ENCODE measurements at places on chromosomes 1 and 21. TPM values are rescaled to one million over a fixed set of nuclear protein-coding genes. Genes with fewer than 3 reads are reported as not detected.

DNAJC11 gene
- total RNA-seq = 22.8 TPM

ATF3 gene
- 59.8 TPM for total RNA-seq

ACOT11 gene
- 13.9 TPM for total RNA-seq

C1orf87 gene
- not detected for total RNA-seq

ST6GALNAC3 gene
- under 0.01 TPM for total RNA-seq

IKBKE gene
- 49.6 TPM for total RNA-seq

ZMYND12 gene
- 1.9 TPM for total RNA-seq

GRCh38 chr1:234899041-234899729 lies 229.5 kb downstream of the TOMM20 start:
- no peaks in the 10 kb centered on the region for H3K36me3 ChIP-seq
- no peaks in the 10 kb centered on the region for H3K27me3 ChIP-seq
- H3K4me1 ChIP-seq = peaks cover 23% of the 10 kb centered on the region
- H3K4me3 ChIP-seq = no peak overlapping the region
- H3K27ac ChIP-seq = peak overlapping the region; percentile 34

DNA sequence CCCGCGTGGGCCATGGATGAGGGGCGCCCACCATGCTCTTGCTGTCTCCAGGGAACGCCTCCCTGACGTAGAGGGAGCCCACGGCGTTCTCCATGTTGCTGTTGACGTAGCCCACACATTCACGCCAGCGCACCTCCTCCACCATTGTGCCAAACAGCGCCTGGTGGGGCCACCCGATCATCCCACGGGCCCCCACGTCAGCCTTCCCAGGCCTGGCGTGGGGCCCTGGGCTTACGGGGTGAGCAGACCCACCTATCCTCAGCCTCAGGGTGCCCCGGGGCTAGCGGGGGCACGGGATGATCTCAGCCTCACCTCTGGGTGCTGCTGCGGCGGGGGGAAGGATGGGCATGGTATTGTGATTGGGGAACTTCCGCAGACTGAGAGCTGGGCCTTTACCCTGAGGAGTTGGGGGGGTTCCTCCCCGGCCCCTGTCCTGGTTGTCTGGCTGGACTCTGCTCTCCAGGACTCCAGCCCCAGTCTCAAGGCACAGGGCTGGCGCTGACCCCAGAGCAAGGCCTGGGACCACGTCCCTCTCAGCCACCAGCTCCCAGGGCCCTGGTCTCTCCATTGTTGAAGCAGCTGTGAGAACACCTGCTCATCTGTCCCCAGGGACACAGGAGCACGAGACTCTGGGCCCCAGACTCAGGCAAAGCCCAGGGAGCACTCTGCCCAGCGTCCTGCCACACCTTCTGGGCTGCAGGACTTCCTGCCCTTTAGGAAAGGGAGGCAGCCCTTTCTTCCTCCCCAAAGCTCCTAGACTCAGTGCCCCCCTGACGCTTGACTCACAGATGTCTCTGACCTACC lies 10.2 kb downstream of the PRXL2B start:
- H3K27me3 ChIP-seq = peaks cover 16% of the 10 kb centered on the region
- peak; percentile 1 for DNase-seq
- peaks cover 14% of the 10 kb centered on the region for H3K4me1 ChIP-seq
- H3K36me3 ChIP-seq = no peaks in the 10 kb centered on the region
- no peak overlapping the region for H3K27ac ChIP-seq

GRCh38 chr1:85224295-85224694 lies 23.5 kb upstream of the SYDE2 start:
- H3K27ac ChIP-seq = peak overlapping the region; percentile 70
- peaks cover 21% of the 10 kb centered on the region for H3K4me1 ChIP-seq
- no peak overlapping the region for H3K4me3 ChIP-seq
- no peaks in the 10 kb centered on the region for H3K36me3 ChIP-seq
- H3K27me3 ChIP-seq = no peaks in the 10 kb centered on the region
- DNase-seq = no peak

DNA sequence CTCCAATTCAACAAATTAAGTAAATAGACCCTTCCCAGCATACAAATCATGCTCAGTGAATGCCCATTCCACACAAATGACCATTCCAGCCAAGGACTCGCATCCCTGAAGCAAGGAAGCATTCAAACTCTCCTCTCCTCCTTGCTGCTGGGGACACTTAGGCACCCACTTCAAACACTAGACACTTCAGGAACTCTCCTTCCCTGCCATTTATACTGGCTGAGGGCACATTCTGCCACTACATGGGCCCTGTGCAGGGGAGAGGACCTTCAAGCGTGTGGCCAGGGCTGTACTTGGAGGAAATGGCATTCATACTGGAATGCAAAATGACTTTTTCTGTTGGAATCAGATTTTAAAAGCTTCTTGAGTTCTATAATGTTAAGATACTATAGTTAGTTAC lies 22.3 kb downstream of the GJA5 start:
- H3K4me3 ChIP-seq = no peak overlapping the region
- no peaks in the 10 kb centered on the region for H3K36me3 ChIP-seq
- DNase-seq = no peak

- peaks cover 47% of the 10 kb centered on the region for H3K36me3 ChIP-seq
- no peaks in the 10 kb centered on the region for H3K27me3 ChIP-seq
- peak overlapping the region; percentile 73 for H3K27ac ChIP-seq
- H3K4me1 ChIP-seq = peaks cover 51% of the 10 kb centered on the region
Measured at GRCh38 chr1:205800981-205801703, 11.9 kb downstream of the SLC41A1 start.

DNA sequence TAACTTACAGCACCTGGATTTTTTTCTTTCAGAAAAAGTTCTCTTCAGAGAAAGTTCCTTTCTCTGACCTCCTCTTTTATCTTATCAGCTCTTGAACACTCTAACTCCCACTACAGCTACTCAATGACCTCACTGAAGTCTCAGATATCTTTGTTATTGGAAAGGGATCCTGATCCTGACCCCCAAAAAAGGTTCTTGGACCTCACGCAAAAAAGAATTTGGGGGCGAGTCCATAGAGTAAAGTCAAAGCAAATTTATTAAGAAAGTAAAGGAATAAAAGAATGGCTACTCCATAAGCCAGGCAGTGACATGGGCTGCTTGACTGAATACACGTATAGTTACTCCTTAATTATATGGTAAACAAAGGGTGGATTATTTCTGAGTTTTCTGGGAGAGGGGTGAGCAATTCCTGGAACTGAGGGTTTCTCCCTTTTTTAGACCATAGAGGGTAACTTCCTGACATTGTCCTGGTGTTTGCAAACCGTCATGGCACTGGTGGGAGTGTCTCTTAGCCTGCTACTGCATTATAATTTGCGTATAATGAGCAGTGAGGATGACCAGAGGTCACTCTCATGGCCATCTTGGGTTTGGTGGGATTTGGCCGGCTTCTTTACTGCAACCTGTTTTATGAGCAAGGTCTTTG lies 44.2 kb downstream of the WDR64 start:
- no peak overlapping the region for H3K27ac ChIP-seq
- no peak for DNase-seq
- H3K4me3 ChIP-seq = no peak overlapping the region

DNA sequence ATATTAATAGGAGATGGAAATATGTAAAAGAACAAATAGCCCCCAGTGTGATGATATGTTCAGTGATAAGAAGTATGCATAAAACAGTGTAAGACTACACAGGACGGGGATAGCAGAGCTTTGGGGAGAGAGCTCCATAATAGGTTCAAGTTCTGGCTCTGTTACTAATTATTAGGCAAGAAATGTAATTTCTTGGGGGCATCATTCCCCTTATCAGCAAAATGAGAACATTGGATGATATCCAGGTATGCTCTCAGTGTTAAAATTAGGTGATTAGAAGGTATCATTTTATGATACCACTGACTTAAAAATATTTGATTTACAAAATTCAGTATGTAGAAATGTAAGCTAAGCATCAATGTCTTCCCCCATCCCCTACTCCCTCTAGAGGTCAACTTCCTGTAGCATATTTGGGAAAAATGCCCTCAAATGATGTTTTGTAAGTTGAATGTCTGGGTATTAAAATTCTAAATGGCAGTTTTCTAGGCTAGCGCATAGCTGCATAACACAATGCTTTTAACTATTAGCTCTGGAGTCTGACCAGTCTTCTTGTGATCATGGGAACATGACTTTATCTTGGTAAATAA lies 585.7 kb upstream of the CAMK1G start:
- H3K4me1 ChIP-seq = no peaks in the 10 kb centered on the region
- no peaks in the 10 kb centered on the region for H3K27me3 ChIP-seq
- no peak overlapping the region for H3K4me3 ChIP-seq
- no peak overlapping the region for H3K27ac ChIP-seq
- no peaks in the 10 kb centered on the region for H3K36me3 ChIP-seq
- no peak for DNase-seq

DNA sequence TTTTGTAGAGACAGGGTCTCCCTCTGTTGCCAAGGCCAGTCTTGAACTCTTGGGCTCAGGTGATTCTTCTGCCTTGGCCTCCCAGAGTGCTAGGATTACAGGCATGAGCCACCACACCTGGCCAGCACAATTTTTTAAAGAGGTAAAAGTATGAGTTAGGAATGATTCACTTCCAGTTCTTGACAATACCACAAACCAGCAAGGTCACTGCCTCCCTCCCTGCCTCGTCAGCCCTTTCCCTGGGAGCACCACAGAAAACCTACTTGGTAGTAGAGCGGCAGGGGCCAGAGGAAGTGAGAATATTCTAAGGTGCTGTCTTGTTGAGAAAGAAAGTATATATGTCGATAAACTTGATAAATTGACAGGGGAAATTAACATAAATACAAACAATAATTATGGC lies 10.8 kb upstream of the CDA start:
- H3K4me1 ChIP-seq = no peaks in the 10 kb centered on the region
- no peak for DNase-seq
- no peak overlapping the region for H3K4me3 ChIP-seq
- no peaks in the 10 kb centered on the region for H3K36me3 ChIP-seq

- no peaks in the 10 kb centered on the region for H3K27me3 ChIP-seq
- H3K4me1 ChIP-seq = no peaks in the 10 kb centered on the region
- no peaks in the 10 kb centered on the region for H3K36me3 ChIP-seq
- no peak for DNase-seq
- H3K4me3 ChIP-seq = no peak overlapping the region
Measured at GRCh38 chr21:25360593-25360992, 246.7 kb downstream of the MRPL39 start.

- H3K4me3 ChIP-seq = peak overlapping the region; percentile 5
- no peaks in the 10 kb centered on the region for H3K27me3 ChIP-seq
- DNase-seq = no peak
- H3K4me1 ChIP-seq = no peaks in the 10 kb centered on the region
- H3K27ac ChIP-seq = no peak overlapping the region
Measured at GRCh38 chr21:17775431-17776126, 43.6 kb downstream of the C21orf91 start.

DNA sequence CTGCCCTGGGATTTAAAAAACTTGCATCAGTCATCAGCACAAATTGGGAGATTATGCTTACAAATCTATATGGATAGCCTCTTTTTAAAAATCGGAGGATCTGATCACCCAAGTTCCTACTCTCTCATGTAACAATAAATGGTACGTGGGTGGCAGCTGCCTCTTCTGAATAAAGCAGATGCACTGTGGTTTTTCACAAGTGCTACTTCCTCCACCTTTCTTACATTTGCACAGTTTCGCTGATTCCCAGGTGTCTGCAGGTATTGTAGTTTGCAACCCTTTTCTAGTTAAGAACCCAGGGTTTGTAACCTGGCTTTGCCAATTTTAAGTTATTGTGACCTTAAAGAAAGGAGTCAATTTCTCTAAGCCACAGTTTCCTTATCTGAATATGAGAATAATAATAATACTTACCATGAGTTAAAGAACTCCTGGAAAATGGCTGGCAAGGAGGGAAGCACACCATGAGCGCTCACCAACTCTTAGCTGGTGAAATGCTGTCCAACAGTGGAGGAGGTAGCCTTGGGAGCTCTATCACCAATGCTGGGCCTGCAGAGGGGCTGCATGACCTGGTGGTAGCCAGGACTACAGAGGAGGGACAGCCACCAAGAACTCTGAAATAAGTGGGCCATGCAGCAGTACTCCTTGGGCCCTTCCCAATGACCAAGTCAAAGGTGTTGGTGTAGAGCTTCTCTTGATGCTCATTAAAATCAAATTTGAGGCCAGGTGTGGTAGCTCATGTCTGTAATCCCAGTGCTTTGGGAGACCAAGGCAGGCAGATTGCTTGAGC lies 30.2 kb upstream of the KCNA2 start:
- DNase-seq = no peak
- H3K27me3 ChIP-seq = no peaks in the 10 kb centered on the region
- no peak overlapping the region for H3K27ac ChIP-seq
- H3K4me3 ChIP-seq = no peak overlapping the region
- no peaks in the 10 kb centered on the region for H3K4me1 ChIP-seq

- no peaks in the 10 kb centered on the region for H3K27me3 ChIP-seq
- no peaks in the 10 kb centered on the region for H3K4me1 ChIP-seq
- DNase-seq = no peak
- H3K27ac ChIP-seq = no peak overlapping the region
- no peaks in the 10 kb centered on the region for H3K36me3 ChIP-seq
Measured at GRCh38 chr21:28458446-28458845, 534.2 kb downstream of the LTN1 start.

- DNase-seq = no peak
- H3K36me3 ChIP-seq = no peaks in the 10 kb centered on the region
- no peak overlapping the region for H3K4me3 ChIP-seq
- peak overlapping the region; percentile 3 for H3K27ac ChIP-seq
- H3K4me1 ChIP-seq = peaks cover 91% of the 10 kb centered on the region
- H3K27me3 ChIP-seq = no peaks in the 10 kb centered on the region
Measured at GRCh38 chr1:42950116-42950481, 8.6 kb downstream of the SLC2A1 start.

- peaks cover 25% of the 10 kb centered on the region for H3K4me1 ChIP-seq
- no peak overlapping the region for H3K27ac ChIP-seq
- no peak for DNase-seq
- no peaks in the 10 kb centered on the region for H3K36me3 ChIP-seq
- no peaks in the 10 kb centered on the region for H3K27me3 ChIP-seq
Measured at GRCh38 chr21:39645331-39645730, 32.6 kb downstream of the B3GALT5 start.

- no peak for DNase-seq
- H3K27ac ChIP-seq = no peak overlapping the region
- peaks cover 11% of the 10 kb centered on the region for H3K4me1 ChIP-seq
- H3K4me3 ChIP-seq = no peak overlapping the region
- no peaks in the 10 kb centered on the region for H3K36me3 ChIP-seq
Measured at GRCh38 chr1:39220891-39221870, 16.7 kb downstream of the MACF1 start.
